IMR-90 (cell line): ENCODE measurements at places on chromosomes 6 and 20. TPM values are rescaled to one million over a fixed set of nuclear protein-coding genes. Genes with fewer than 3 reads are reported as not detected.

Gene SEMG1
- total RNA-seq, result not detected in 2 replicates

Gene SMLR1
- total RNA-seq, result not detected in 2 replicates

Gene WTAP
- total RNA-seq, result 92.3 and 124 TPM in 2 replicates

Gene SLC52A3
- not detected in 2 replicates for total RNA-seq

Gene FGD2
- not detected in 2 replicates for total RNA-seq

Gene TUBB2B
- 13.3 and 13.6 TPM in 2 replicates for total RNA-seq

Gene GPR63
- total RNA-seq, result 0.36 and 0.56 TPM in 2 replicates

Gene RBPJL
- not detected in 2 replicates for total RNA-seq

Gene TCP11
- 0.36 and 0.56 TPM in 2 replicates for total RNA-seq

Gene TINAG
- not detected in 2 replicates for total RNA-seq

Gene CCM2L
- not detected in 2 replicates for total RNA-seq

Gene ENPP1
- total RNA-seq, result 38.9 and 39.4 TPM in 2 replicates

Gene GJA1
- total RNA-seq, result 314 and 323 TPM in 2 replicates

Gene MUC22
- not detected in 2 replicates for total RNA-seq

Gene CCDC167
- 35.8 and 59.4 TPM in 2 replicates for total RNA-seq
